ENCODE measurements at places on chromosomes 3 and 15.
A peak's percentile ranks its signal among the peaks of the same experiment; 100 is the strongest.

GRCh38 chr15:39580485-39581241 is at the start of gene THBS1:
Gene THBS1, plus strand, starts transcription at chr15:39581079. Its CDS starts 779 bp downstream, at chr15:39581858.
- DNase-seq: peak; percentile 53

GRCh38 chr15:76345880-76346668 is 9.5 kb downstream of the ISL2 start:
- no peak for DNase-seq

- no peak for DNase-seq
Observed at GRCh38 chr15:90497912-90498311, 31.8 kb upstream of the CRTC3 start.

- DNase-seq: no peak
Observed at GRCh38 chr3:71454512-71455403, 128.8 kb downstream of the FOXP1 start.

GRCh38 chr15:65318870-65319356 is 14.4 kb downstream of the RNU5B-1 start:
- DNase-seq: no peak

- DNase-seq: no peak
Observed at GRCh38 chr15:80208758-80209734, 43.0 kb downstream of the CTXND1 start.

DNA sequence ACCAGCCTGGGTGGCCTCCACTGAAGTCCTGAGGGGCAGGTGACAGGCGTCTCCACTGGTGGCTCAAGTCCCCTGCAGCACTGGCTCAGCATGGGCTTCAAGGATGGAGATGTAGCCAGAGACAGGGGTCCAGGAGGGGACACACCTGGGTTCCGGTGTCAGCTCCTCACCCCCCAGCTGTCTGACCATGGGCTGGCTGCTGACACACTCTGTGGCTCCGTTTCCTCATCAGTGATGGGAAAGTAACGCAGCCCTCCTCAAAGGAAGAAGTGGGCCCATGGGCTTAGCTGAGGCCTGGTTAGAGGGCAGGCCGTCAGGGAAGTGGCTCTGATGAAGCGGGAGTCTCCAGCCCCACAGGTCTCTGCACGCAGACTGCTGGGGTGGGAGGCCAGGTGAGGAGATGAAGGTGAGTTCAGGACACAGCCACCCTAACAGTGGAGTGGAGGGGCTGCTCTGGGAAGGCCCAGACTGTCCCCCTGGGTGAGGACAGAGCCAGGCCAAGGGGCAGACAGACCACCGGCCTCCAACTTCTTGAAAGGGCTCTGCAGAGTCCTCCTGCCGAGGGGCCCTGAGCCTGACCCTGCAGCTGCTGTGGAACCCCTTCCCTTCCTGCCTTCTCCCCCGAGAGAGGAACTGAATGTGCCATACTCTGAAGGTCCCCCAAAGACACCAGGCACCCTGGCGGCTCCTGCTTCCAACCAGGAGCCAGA is 24.0 kb downstream of the PSTPIP1 start:
- DNase-seq: no peak

GRCh38 chr3:100882571-100882984 is 110.6 kb downstream of the ABI3BP start:
- DNase-seq: no peak

GRCh38 chr3:48404440-48405342 is 25.2 kb downstream of the PLXNB1 start:
- no peak for DNase-seq

DNA sequence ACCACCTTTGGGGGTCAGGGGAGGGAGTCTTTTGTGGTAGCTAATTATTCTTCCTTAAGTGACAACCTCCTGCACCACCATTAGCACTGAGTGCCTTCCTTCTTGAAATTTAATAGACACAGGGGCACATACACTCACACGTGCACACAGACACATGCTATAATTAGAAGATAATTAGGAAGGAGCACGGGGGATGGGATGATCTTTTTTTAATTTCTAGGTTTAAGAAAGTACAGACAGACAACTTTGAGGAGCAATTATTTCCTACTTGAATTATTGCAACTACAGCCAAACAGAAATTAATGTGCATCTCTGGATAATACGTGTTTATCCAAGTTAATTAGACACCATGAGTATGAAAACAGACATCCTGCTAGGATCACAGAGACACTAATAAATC is 44.8 kb upstream of the GUCA1C start:
- DNase-seq: no peak

- no peak for DNase-seq
Observed at GRCh38 chr3:34239287-34239686, 440.9 kb downstream of the PDCD6IP start.

DNA sequence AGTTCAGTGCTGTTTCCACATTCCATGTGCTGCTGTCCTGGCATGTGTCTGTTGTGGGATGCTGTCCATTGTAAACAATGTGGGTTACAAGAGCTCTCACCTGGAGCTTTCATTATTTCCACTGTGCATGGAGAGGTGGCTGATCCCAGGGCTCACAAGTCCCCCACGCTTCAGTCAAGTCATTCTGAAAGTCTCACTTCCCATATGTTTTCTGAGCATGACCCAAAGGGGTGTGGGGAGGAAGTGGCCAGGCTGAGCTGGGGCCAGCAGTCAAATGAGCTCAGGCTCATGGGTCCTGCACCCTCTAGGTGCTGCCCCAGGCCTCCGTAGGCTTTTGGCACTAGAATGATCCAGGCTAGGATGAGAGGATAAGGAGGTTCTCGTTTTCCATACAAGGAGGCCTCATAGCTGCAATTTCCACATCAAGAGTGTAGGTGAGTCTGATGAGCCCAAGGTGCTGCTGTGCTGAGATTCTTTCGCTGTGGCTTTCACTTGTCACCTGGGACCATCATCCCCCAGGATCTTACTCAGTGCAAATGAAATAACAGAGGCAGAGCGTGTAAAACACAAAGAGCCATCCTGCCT is 22.0 kb downstream of the STARD5 start:
- DNase-seq: no peak

- no peak for DNase-seq
Observed at GRCh38 chr3:16146015-16146730, 28.3 kb upstream of the GALNT15 start.

GRCh38 chr3:74403307-74403706 is 211.2 kb downstream of the CNTN3 start:
- DNase-seq: no peak

GRCh38 chr3:385151-385550 is 188.6 kb downstream of the CHL1 start:
- DNase-seq: no peak

- DNase-seq: no peak
Observed at GRCh38 chr3:197854596-197855343, 63.7 kb downstream of the LRCH3 start.

- no peak for DNase-seq
Observed at GRCh38 chr3:153043729-153044328, 118.2 kb upstream of the RAP2B start.

- no peak for DNase-seq
Observed at GRCh38 chr3:140292684-140293083, 357.7 kb downstream of the CLSTN2 start.

GRCh38 chr15:57516327-57517029 is 75.2 kb upstream of the MYZAP start:
- no peak for DNase-seq

DNA sequence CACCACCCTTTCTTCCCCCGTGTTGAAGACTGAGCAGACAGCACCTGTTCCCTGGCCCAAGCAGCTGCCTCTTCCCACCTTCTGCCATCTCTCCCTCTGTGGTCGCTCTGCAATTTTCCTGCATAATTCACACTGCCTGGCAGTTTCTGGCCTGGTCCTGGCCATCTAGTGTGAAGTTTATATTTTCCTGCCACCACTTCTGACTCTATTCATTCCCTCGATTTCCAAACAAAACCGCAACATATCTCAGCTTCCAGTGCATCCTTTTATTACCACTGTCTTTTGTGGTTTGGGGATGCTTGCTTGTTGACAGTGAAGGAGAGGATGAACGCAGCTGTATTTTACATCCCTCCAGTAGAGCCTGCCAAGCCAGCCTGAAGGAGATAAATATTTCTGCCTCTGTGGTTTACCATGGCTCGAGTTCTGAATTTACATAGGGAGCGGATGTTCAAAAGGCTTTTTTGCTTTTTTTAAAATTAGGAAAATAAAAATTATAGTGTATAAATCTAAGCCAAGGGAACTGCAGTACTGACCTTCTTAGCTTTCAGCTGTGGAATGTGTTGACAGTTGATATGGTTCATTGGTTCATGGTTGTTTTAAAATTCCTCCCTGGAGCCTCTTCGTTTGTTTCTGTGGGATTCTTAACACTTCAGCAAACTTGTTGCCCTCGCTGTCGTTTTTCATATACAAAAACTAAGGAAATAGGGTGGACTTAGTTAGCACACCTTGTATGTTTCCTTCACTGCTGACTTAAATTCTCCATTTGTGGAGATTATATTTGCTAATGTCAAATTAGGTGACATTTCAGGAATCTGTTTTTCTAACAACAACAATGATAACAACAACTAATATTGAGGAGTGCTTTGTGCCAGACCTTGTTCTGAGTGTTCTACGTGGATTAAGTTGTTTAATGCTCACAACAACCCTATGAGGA is 250.5 kb downstream of the ADAMTSL3 start:
- DNase-seq: no peak

DNA sequence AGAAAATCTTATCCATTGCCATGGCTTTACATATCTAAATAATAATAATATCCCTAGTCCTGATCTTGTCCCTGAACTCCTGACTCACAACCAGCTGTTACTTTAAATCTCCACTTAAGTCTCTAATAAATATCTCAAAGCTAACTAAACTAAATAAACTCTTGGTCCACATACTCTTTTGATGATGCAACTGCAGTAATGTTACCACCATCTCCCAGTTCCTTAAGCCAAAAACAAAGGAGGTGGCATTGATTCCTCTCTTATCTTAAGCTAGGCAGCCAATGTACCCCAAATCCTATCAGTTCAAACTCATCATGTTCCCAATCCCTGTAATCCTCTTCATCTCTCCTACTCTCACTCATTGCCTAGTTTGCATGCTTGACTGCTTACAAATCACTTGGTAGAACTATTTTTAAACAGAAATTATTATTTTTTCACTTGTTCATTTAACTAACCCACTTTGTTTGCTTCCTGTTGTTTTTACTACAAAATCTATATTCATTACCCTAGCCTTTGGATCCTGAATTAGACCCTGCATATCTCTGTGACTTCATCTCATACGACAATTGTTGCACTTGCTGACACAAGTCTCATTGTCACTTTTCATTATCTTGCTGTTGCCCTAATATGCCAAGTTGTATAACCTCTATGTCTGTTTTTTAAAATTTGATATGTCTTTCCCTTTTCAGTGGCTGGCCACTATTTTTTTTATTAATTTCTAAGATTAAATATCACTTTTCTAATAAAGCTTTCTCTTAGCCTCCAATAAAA is 462.2 kb downstream of the ZPLD1 start:
- DNase-seq: no peak

DNA sequence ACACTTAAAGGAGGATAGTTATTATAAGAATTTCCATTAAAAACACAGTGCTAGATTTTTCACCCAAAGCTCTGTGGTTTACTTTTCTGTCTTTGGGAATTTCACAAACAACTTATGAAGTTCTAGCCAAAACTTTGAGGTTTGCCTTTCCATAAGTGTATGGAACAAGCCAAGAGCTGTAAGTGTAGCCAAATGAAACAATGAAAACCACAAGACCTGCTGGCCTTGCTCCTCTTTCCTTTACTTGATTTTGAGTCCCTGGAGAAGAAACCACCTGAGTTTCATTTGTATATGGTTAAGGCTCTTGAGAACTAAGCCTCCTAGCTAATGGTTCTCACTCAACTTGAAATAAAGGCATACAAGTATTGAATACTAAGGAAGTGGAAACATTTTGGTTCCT is 365.3 kb upstream of the EPHA3 start:
- no peak for DNase-seq

GRCh38 chr3:126397610-126398422 is 3.1 kb downstream of the CFAP100 start:
- no peak for DNase-seq

DNA sequence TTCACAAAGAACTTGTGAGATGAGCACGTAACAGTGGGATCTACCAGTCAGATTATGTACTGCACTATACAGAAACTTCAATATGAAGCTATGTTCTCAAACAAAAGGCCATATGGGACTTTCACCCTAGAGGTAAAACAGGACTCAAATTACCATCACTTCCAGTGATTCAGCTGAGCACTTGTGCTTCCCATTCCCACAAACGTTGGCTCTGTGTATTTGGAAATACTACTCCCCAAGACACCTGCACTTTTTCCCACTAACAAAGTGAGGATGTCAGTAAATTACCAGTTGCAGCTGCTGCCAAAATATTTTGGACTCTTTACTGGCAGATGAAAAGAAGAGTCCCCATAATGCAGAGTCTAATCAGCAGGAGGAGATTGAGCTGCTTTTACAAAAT is 1570.1 kb downstream of the SI start:
- DNase-seq: no peak

- DNase-seq: no peak
Observed at GRCh38 chr3:155948476-155948875, 78.0 kb downstream of the GMPS start.

- no peak for DNase-seq
Observed at GRCh38 chr3:61416618-61417017, 144.8 kb upstream of the PTPRG start.

DNA sequence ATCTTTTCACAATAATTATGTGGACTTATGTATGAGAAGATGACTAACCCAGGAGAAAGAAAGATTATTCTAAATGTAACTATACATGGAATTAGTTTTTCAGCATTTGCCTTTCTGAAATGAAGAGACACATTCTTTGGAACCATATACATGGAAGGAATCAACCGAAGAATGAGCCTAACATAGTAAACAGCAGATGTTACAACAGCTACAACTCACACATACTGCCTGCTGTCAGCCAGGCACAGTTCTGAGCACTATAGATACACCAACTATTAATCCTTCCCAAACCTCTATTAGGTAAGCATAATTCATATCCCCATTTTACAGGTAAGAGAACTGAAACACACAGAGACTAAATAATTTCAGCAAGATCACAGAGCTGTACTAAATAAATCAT is 840.0 kb downstream of the ROBO1 start:
- DNase-seq: no peak
